ENCODE measurements at places on chromosomes 3 and 15.

- DNase-seq, result no peak
These were observed 290.2 kb upstream of the CNTN3 start for GRCh38 chr3:74904646-74905045.

GRCh38 chr15:33618350-33618749 lies 307.6 kb downstream of the RYR3 start:
- DNase-seq, result no peak

GRCh38 chr3:159028706-159029105 lies 226.9 kb downstream of the MFSD1 start:
- DNase-seq, result no peak

DNA sequence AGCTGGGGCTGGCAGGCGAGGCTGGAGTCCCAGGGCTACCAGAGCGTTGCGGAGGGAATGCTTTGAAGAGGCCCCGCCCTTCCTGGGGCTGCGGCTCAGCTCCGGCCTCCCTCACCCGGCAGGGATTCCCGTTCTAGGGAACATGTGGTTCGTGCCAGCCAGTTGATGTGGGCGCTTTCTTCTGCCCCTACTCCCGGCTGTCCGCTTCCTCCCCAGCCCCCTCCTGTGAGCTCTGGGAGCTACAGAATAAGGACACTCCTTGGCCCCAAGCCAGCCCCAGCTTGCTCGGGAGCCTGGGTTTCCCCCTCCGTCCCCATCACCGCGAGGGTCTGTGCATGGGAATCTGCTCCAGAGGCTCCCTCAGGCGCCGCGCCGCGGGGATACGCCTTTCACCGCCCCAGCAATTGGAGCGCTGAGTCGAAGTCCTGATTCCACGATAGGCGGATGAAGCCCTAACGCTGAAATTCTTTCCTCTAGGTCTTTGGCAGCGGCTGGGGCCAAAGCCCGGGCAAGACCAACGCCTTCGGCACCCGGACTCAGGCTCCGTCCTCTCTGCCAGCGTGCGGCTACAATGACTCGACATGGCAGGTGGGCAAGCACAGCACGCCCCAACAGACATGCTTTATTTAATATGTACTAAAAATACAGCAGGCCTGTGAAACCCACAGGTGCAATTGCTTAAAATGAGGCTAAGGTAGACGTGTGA lies 69.5 kb downstream of the KLF15 start:
- DNase-seq, result no peak

DNA sequence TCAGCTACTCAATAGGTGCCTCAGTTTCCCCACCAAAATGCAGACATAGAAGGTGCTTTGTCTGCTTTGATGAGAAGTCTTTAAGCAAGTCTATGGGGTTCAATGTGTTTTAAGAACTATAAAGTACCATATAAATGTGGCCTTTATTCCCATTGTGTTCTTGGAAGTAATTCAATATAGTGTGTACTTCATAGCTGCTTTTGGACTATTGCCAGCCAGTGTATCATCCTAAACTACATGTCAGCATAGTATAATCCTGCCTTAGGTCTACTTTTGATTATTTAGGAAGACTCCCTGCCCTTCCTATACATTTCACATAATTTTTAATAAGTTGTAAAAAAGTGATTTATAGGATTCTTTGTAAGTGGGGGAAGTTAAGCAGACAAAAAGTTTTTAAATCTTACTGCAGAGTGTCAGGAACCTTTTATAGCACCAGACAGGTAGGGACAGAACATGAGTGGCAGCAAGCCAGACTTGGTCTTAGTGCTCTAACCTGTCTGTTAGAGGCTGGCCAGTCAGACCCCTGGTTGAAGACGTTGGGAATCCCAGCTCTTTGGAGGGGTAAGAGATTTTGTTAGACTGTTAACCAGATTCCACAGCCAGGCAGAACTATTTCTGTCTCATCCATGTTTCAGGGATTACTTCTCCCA lies 48.4 kb downstream of the MLH1 start:
- no peak for DNase-seq

- DNase-seq, result no peak
These were observed 81.8 kb downstream of the TP63 start for GRCh38 chr3:189712906-189713483.

- DNase-seq, result no peak
These were observed 154.4 kb downstream of the PEX5L start for GRCh38 chr3:179882292-179882691.

DNA sequence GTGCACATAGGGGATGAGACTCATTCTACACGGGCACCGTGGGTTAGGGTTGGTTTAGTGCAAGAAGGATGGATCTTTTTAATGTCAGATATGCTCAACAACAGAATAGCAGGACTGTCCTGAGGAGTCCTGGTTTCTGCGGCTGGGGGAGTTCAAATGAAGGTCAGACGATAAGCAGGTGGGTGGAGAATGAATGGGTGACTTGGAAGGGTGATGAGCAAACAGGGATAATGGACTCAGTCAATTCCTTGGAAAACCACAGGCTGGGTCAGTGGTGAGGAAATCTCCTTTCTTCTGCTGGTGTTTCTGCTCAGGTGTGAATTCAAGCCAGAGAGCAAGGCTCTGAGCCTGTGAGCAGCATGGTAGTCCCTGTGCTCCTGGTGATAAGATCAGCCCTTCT lies 59.9 kb downstream of the MESD start:
- DNase-seq, result no peak

- DNase-seq, result no peak
These were observed 273.9 kb downstream of the PDCD6IP start for GRCh38 chr3:34072297-34072696.

GRCh38 chr15:81292523-81293001 lies 31.4 kb downstream of the STARD5 start:
- DNase-seq, result no peak

GRCh38 chr15:39621976-39622375 lies 41.1 kb downstream of the THBS1 start:
- no peak for DNase-seq

GRCh38 chr3:59411694-59412093 lies 361.9 kb upstream of the CFAP20DC start:
- no peak for DNase-seq

DNA sequence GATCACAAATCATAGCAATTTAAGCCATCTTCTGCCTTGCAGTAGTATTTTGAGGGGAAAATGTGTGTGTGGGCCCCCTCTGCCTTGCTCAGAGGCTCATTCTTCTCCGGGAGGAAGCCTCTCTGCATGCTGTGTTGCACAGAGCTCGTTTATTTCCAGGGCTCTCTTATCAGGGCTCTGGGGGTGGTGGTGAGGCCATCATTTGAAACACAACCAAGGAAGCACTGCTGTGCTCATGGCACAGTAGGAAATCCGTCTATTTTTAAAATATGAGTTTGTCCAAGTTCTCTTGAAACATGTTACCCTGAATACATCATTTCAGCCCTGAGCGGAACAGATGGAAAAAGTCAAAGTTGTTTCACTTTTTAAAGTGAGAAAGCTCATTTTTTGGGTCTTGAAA lies 369.0 kb upstream of the CFAP20DC start:
- no peak for DNase-seq

GRCh38 chr3:50657407-50657806 lies 17.3 kb upstream of the DOCK3 start:
- DNase-seq, result no peak

GRCh38 chr3:39166134-39166710 lies 12.8 kb upstream of the CSRNP1 start:
- DNase-seq, result no peak

GRCh38 chr15:100083572-100083971 lies 258.2 kb downstream of the ADAMTS17 start:
- no peak for DNase-seq

DNA sequence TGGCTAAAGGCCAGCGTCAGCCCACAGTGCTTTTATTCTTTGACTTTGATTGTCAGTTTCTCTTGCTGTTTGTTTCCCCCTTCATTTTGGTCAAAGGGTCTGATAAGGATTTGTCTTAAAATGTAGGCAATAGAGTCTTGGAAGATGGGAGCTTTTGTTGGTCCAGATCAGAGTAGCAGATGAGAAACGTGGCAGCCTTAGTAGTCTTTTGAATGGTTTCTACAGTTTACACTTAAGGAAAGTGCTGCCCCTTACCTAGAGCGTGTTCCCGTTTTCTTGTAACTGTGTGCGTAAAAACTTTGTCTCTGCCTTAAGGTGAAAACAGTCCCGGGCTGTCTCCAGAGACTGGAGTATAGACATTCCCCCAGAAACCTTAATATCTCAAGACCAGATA lies 630 bp downstream of the LXN start:
- no peak for DNase-seq

DNA sequence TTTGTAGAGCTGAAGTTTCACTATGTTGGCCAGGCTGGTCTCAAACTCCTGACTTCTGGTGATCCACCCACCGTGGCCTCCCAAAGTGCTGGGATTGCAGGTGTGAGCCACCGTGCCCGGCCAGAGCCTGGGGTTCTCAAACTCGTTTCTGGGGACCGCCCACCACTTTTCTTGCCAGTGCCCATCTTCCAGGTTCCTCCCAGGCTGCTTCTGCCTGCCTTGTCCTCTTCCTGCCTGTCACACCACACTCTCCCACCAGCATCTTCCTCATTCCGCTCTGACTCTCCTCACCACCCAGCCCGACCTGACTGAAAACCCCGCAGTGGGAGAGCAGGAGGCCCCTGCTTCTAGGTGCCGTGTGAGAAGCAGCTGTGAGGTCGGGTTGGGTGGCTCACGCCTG lies 3.1 kb upstream of the DYNLT2B start:
- DNase-seq, result no peak

- DNase-seq, result no peak
These were observed 29.4 kb downstream of the GAP43 start for GRCh38 chr3:115652738-115653137.

DNA sequence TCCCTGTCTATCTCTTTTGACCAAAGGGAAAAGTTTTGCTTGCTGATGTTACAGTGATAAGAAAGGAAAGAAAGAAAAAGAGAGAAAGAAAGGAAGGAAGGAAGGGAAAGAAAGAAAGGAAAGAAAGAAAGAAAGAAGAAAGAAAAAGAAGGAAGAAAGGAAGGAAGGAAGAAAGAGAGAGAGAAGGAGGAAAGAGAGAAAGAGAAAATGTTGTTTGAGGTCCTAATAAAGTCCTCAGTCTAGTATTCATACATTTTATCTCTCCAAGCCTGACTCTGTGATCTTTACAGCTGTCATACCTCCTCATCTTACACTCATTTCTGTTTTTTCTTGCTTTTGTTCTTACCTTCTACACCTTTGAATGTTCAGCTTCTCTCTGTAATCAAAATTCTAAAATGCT lies 111.4 kb upstream of the MBNL1 start:
- DNase-seq, result no peak

- DNase-seq, result no peak
These were observed 65.6 kb upstream of the POLG start for GRCh38 chr15:89400116-89400781.

GRCh38 chr15:63218100-63218808 lies 28.8 kb downstream of the RAB8B start:
- no peak for DNase-seq

GRCh38 chr3:178223876-178224275 lies 312.4 kb upstream of the KCNMB2 start:
- DNase-seq, result no peak

- no peak for DNase-seq
These were observed 3.8 kb downstream of the EIF2AK4 start for GRCh38 chr15:39937696-39938095.

- no peak for DNase-seq
These were observed 23.0 kb upstream of the ANP32A start for GRCh38 chr15:68843425-68844311.

DNA sequence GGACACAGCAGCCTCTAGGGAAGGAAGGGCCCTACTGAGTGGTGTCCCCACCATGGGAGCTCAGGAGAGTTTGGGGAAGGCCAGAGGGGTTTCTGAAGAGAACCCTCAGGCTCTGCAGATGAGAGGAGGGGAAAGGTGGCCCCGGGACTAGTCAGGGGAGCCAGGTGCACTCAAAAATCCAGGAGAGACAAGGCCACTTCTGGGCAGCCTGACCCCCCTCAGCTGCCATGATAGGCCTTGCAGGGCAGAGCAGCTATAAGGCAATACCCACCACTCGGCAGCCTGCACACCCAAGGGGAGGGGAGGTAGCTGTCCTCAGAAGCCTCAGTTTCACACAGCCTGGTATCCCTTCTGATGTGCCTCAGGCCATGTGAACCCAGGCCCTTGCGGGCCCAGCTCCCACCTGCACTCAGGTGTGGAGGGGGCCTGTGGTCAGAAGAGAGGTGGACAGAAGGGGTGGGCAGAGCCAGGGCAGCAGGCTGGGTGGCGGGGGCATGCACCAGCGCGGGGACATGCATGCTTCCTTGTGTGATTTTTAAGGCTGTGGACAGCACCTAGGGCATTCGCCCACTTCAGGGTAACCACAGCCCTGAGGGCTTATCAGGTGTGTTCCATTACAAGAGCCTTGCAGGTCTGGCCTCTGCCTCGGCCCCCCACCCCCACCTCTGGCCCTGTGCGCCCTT lies 34.6 kb downstream of the SRPRB start:
- DNase-seq, result no peak

DNA sequence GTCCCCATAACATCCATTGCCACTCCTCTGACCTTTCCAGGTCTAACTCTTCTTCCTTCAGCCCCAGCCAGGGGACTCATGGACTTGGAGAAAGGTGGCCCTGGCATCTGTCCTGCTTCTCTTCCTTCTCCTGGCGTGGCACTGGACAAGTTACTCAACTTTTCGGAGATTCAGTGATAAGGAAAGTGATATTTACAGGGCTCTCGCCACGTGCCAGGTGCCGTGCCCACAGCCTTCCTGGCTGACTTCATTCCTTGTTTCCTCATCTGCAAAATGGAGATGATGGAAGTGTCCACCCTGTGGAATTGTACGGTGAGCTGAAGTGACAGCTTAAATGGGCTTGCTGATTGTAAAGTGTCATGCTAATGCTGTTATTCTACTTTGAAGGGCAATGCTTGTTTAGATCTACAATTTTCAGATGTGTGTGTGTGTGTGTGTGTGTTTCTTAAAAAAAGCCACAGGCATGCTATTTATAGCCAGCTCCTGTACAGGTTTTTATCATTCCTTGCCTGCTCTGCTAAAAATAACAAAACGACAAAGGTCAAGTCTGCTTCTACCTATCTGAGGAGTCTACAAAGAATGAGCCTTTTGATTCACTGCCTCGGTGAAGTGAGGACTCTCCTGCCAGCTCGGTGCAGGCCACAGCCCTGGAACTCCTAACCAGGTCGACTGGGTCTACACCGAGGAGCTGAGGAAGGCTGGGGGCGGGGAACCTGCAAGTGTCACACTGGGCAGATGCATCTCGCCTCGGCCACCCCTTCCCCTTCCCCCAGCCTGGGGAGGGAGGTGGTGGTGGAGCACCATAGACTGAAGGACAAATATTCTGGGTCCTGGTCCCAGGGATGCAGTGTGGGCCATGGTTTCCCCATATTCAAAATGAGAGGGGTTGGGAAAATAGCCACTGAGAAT lies 11.4 kb upstream of the ATP2B2 start:
- DNase-seq, result no peak

DNA sequence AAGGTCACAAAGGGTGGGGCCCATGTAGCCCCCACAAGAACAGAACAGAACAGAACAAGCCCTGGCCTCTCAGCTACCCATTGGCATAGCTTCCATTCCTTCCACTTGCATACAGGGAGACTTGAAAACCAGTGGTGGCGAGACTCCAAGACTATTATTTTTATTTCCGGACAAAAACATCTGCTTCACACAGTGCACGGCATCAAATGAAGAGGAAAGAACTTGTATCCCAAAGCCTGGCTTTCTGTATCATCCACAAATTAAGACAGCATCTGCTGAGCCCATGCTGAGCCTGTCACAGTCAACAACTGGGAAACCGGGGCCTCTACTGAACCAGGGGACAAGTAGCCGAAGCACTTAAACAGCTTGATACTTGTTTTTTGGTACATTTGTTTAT lies 56.0 kb downstream of the CLEC3B start:
- DNase-seq, result no peak

GRCh38 chr15:54364961-54365360 lies 386.7 kb downstream of the UNC13C start:
- DNase-seq, result no peak

All from activated T-helper 1 cell treated with anti-CD3 and anti-CD28 coated beads, Interleukin-2, amount 50 U/mL, for 16 hours (primary cell).